ENCODE measurements at places on chromosomes 5 and 9. TPM values are rescaled to one million over a fixed set of nuclear protein-coding genes. Genes with fewer than 3 reads are reported as not detected.

MARCHF3 gene
- 14.3 TPM for total RNA-seq

FRRS1L gene
- total RNA-seq = 0.06 TPM

RAB14 gene
- total RNA-seq = 101 TPM

CARD6 gene
- total RNA-seq = 24.3 TPM

EGFLAM gene
- 2.4 TPM for total RNA-seq

ARID3C gene
- total RNA-seq = not detected

NUTM2F gene
- total RNA-seq = not detected

PPP2R2B gene
- total RNA-seq = 0.95 TPM

PTPRD gene
- 17.2 TPM for total RNA-seq

SVEP1 gene
- total RNA-seq = 55.9 TPM

MOB3B gene
- total RNA-seq = 22.7 TPM

FOXD4L3 gene
- total RNA-seq = 0.21 TPM

PTGS1 gene
- total RNA-seq = 14.9 TPM

KCTD16 gene
- total RNA-seq = 2.5 TPM

HIGD2A gene
- 102 TPM for total RNA-seq

ELAVL2 gene
- total RNA-seq = not detected

MTAP gene
- total RNA-seq = 35.2 TPM

PKN3 gene
- 11.1 TPM for total RNA-seq

FAT2 gene
- 0.53 TPM for total RNA-seq

MFAP3 gene
- total RNA-seq = 31.1 TPM

TAL2 gene
- total RNA-seq = not detected

SMC5 gene
- total RNA-seq = 30.3 TPM
